PC-3 (cell line): ENCODE measurements at places on chromosomes 7 and 10. TPM values are rescaled to one million over a fixed set of nuclear protein-coding genes. Genes with fewer than 3 reads are reported as not detected.

- DNase-seq: no peak
- no peaks in the 10 kb centered on the region for H3K36me3 ChIP-seq
- no peaks in the 10 kb centered on the region for H3K4me1 ChIP-seq
- H3K27me3 ChIP-seq: no peaks in the 10 kb centered on the region
- no peak overlapping the region for H3K4me3 ChIP-seq
- H3K27ac ChIP-seq: no peak overlapping the region
Observed at GRCh38 chr7:126690848-126691751, 561.6 kb downstream of the GRM8 start.

- no peak for DNase-seq
- H3K4me3 ChIP-seq: no peak overlapping the region
- no peaks in the 10 kb centered on the region for H3K27me3 ChIP-seq
Observed at GRCh38 chr10:458421-458851, 231.0 kb downstream of the DIP2C start.

The SH2D4B gene
- not detected in 2 replicates for total RNA-seq

GRCh38 chr7:158428131-158428836 is 159.3 kb downstream of the PTPRN2 start:
- H3K27ac ChIP-seq: no peak overlapping the region
- no peaks in the 10 kb centered on the region for H3K27me3 ChIP-seq
- DNase-seq: no peak
- H3K4me3 ChIP-seq: no peak overlapping the region
- H3K36me3 ChIP-seq: no peaks in the 10 kb centered on the region
- H3K4me1 ChIP-seq: peaks cover 17% of the 10 kb centered on the region

The GPR158 gene
- not detected in 2 replicates for total RNA-seq

The CRPPA gene
- total RNA-seq: 0.75 and 1.2 TPM in 2 replicates

DNA sequence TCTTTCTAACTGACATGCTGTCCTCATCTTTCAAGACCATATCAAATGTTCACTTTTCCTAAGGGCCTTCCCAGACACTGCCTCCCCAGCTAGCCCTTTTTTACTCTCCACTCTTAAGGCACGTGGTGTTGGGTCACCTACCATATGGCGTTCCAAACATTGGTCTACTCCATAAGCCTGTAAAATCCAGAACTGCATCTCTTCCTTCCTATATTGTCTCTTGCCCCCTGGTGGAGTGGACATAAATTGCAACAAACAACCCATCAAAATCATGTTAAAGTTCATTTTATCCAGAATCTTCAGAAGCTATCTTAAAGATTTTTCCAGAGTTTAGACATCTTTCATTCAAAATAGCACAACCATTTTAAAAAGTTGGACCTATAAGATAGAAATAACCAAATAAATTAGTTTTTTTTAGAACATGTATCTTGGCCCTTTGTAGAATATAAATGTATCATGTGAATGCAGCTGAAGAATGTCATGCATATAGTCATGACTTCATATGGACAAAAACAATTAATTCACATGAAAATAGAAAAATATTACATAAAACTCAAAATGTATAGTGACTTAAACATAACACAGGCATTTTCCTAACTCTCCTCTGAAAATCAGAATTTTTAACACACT is 180.6 kb upstream of the CHRM2 start:
- H3K36me3 ChIP-seq: no peaks in the 10 kb centered on the region
- DNase-seq: peak; percentile 55
- H3K4me3 ChIP-seq: no peak overlapping the region
- H3K4me1 ChIP-seq: no peaks in the 10 kb centered on the region
- no peak overlapping the region for H3K27ac ChIP-seq

GRCh38 chr7:44845451-44845850 is 2.4 kb downstream of the H2AZ2 start:
- no peak for DNase-seq
- peak overlapping the region; percentile 77 for H3K4me3 ChIP-seq
- H3K27ac ChIP-seq: no peak overlapping the region
- H3K4me1 ChIP-seq: peaks cover 11% of the 10 kb centered on the region
- H3K27me3 ChIP-seq: no peaks in the 10 kb centered on the region

DNA sequence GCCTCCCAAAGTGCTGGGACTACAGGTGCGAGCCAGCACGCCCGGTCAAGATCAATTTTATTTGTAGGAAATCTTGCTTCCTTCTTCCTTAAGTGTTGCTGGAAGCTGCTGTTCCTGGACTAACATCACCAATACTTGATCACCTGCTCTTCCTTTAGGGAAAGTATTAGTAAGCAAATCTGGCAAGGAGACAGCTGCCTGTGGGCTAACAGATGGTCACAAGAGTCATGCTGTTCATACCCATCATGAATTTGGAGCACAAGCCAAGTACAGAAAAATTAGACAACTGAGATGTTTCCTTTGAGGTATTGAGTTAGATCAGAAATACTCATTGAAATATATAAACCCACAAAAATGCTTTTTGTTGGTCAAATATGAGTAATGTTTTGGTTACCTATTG is 27.9 kb downstream of the BAIAP2L1 start:
- H3K27ac ChIP-seq: peak overlapping the region; percentile 66
- no peak overlapping the region for H3K4me3 ChIP-seq
- peaks cover 28% of the 10 kb centered on the region for H3K4me1 ChIP-seq
- peak; percentile 92 for DNase-seq

The AKR1B15 gene
- 0.29 and 0.40 TPM in 2 replicates for total RNA-seq

DNA sequence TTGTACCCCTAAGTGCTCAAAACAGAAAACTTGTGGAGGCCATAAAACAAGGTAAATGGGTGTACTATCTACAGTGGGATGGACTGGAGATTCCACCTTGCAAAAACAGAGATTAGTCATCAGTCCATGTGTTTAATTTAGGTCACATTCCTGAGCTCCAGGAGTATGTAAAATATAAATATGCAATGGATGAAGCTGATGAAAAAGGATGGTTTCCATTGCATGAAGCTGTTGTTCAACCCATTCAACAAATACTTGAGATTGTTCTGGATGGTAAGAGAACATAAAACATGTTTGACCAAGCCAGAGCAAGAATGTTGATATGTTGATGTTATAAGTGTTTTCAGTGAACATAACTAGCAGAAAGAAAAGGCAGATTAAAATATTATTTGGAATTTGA is 14.6 kb downstream of the ASB15 start:
- DNase-seq: no peak
- H3K27me3 ChIP-seq: 0 out of 2 replicates have a peak, but pooled peaks cover 3% of the 10 kb centered on the region
- H3K27ac ChIP-seq: no peak overlapping the region

- H3K27ac ChIP-seq: no peak overlapping the region
- DNase-seq: no peak
- H3K36me3 ChIP-seq: no peaks in the 10 kb centered on the region
- H3K4me1 ChIP-seq: peaks cover 10% of the 10 kb centered on the region; the same call in 1 of the 2 replicates
- no peaks in the 10 kb centered on the region for H3K27me3 ChIP-seq
- no peak overlapping the region for H3K4me3 ChIP-seq
Observed at GRCh38 chr10:78514459-78514858, 480.8 kb downstream of the RPS24 start.

The SAMD9 gene
- 3.0 and 3.3 TPM in 2 replicates for total RNA-seq
